Dermis lymphatic vessel endothelial cell (primary cell): ENCODE measurements at places on chromosomes 3 and 15. TPM values are rescaled to one million over a fixed set of nuclear protein-coding genes. Genes with fewer than 3 reads are reported as not detected.

The SYNPR gene
- total RNA-seq, result not detected in 2 replicates

The GCSAM gene
- not detected in 2 replicates for total RNA-seq

The ARHGEF26 gene
- under 0.01 and 0.09 TPM in 2 replicates for total RNA-seq

The GMPPB gene
- 15.7 and 25.6 TPM in 2 replicates for total RNA-seq

The STRIT1 gene
- not detected in 2 replicates for total RNA-seq

The RLBP1 gene
- total RNA-seq, result not detected in 2 replicates

The TRAIP gene
- total RNA-seq, result 1.1 and 1.2 TPM in 2 replicates

The GOLGA6B gene
- total RNA-seq, result not detected in 2 replicates

The SLC6A1 gene
- total RNA-seq, result not detected in 2 replicates

The CAPN3 gene
- total RNA-seq, result 0.65 and 0.69 TPM in 2 replicates

The ILDR1 gene
- total RNA-seq, result not detected in 2 replicates

The CMSS1 gene
- total RNA-seq, result 6.2 and 11.4 TPM in 2 replicates

The KCNMB3 gene
- total RNA-seq, result 2.6 and 2.9 TPM in 2 replicates

The GP5 gene
- 0.09 and 0.22 TPM in 2 replicates for total RNA-seq

The GPR149 gene
- total RNA-seq, result not detected in 2 replicates

The SLC51A gene
- total RNA-seq, result not detected in 2 replicates

The BFSP2 gene
- total RNA-seq, result not detected in 2 replicates

The RAB6B gene
- total RNA-seq, result 0.87 and 1.0 TPM in 2 replicates

The TRPM1 gene
- 0.11 TPM in 1 of 2 replicates, not detected in the other for total RNA-seq

The GOLGA8N gene
- total RNA-seq, result 0.87 and 1.4 TPM in 2 replicates

The C3orf20 gene
- total RNA-seq, result under 0.01 TPM in 2 replicates

The POLR2H gene
- total RNA-seq, result 81.6 and 88.5 TPM in 2 replicates

The DAG1 gene
- 21.1 and 32.3 TPM in 2 replicates for total RNA-seq

The P3H2 gene
- total RNA-seq, result 15.8 and 20.6 TPM in 2 replicates

The SERINC4 gene
- 0.11 TPM in 1 of 2 replicates, not detected in the other for total RNA-seq

The TTLL13 gene
- total RNA-seq, result not detected in 2 replicates

The STARD9 gene
- 6.9 and 7.6 TPM in 2 replicates for total RNA-seq

The PLA2G4E gene
- not detected in 2 replicates for total RNA-seq

The DPH6 gene
- 12.0 and 17.8 TPM in 2 replicates for total RNA-seq

The ZMYND10 gene
- under 0.01 and 0.11 TPM in 2 replicates for total RNA-seq

The TMEM212 gene
- not detected in 2 replicates for total RNA-seq

The GHSR gene
- not detected in 2 replicates for total RNA-seq

The ST6GAL1 gene
- total RNA-seq, result 34.5 and 75.0 TPM in 2 replicates

The PCSK6 gene
- 34.4 and 37.1 TPM in 2 replicates for total RNA-seq

The TUSC7 gene
- total RNA-seq, result not detected in 2 replicates

The ACKR4 gene
- 0.09 and 0.33 TPM in 2 replicates for total RNA-seq

The GJD2 gene
- total RNA-seq, result not detected in 2 replicates

The GOLGA8R gene
- total RNA-seq, result 0.33 and 0.60 TPM in 2 replicates

The OSTN gene
- not detected in 2 replicates for total RNA-seq

The DAPK2 gene
- 4.7 and 18.0 TPM in 2 replicates for total RNA-seq

The GOLGA8T gene
- 0.09 TPM in 1 of 2 replicates, not detected in the other for total RNA-seq

The SCN11A gene
- under 0.01 and 0.09 TPM in 2 replicates for total RNA-seq

The CCK gene
- not detected in 2 replicates for total RNA-seq

The FAM107A gene
- 0.09 and 0.11 TPM in 2 replicates for total RNA-seq

The FOXL2 gene
- total RNA-seq, result under 0.01 TPM in 1 of 2 replicates, not detected in the other

The OR5K2 gene
- total RNA-seq, result not detected in 2 replicates
